ENCODE measurements at places on chromosomes 11 and 22.

- DNase-seq = peak; percentile 55
Observed at GRCh38 chr11:7688238-7688826, 15.0 kb upstream of the CYB5R2 start.

GRCh38 chr11:114787126-114787525 lies 108.8 kb downstream of the NXPE2 start:
- DNase-seq = no peak

- peak; percentile 73 for DNase-seq
Observed at GRCh38 chr11:45102810-45103621, 43.4 kb upstream of the PRDM11 start.

- DNase-seq = peak; percentile 99
Observed at GRCh38 chr11:84264066-84264465, 977.9 kb upstream of the CCDC90B start.

DNA sequence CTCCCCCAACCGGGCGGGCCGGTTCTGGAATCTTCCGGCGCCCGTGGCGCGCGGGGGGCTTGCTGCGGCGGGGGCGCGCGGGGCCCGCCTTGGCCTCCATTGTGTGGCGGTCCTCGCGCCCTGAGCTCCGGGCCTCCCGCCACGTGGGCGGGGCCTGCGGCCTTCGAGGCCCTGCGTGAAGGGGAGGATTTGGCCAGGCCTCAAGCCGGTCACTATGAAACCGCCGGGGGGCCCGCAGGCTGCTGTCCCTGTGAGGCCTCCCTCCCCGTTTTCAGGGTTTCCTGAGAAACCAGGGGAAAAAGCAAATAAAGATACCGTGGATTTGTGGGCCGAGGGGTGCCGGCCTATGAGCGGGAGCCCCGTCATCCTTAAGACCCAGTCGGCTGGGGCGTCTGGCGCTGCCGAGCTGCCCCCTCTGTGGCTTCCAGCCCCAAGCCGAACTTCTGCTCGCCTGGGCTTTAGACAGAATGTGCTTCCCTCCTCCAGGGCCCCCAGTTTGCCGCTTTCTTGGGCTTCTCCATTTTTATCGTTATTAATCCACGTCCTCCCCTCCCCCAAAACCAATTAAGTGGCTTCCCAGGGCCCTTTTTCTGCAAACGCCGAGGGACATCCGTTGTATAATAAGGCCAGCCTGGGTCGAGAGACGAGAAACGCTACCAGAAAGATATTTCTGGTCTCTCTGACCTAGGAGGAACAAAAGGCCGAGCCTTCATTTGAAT lies 602 bp downstream of the EWSR1 start:
- DNase-seq = peak; percentile 69

GRCh38 chr11:120985718-120986569 lies 38.0 kb upstream of the TBCEL start:
- no peak for DNase-seq

DNA sequence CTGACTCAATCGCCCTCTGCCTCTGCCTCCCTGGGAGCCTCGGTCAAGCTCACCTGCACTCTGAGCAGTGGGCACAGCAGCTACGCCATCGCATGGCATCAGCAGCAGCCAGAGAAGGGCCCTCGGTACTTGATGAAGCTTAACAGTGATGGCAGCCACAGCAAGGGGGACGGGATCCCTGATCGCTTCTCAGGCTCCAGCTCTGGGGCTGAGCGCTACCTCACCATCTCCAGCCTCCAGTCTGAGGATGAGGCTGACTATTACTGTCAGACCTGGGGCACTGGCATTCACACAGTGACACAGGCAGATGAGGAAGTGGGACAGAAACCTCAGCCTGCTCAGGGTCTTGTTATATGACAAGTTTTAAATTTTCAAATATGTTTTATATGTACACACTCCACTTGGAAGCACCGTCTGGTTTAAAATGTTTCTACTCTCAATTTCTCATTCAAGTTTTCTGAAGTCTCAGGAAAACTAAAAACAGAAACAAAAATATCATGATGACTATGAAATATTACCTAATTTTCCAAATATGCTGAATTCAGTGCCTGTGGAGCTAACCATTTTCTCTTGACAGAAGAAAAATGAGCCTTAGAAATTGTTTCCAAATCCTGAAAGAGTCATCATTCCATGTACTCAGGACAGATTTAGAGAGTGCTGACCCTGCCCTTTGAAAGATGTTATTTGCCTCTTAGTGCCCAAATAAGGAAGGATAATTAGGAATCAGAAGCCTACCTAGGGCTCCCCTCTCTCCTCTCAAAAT lies 48.8 kb upstream of the TOP3B start:
- no peak for DNase-seq

DNA sequence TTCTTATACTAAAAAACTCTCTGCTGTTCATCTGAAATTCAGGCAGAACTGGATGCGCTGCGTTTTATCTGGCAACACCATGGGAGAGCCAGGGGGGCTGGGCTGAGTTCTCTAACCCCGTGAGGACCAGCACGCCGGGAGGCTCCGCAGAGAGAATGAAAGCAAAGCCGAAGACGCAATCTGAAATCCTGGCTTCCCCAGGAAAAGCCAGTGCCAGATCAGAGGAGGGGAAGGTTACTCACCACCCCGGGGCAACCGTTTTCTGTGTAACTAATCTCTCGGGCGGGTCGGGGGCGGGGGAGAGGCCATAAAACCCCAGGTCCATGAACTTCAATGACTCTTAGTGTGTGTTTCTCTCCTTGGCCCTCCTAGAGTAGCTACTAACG lies 99.4 kb downstream of the SHANK2 start:
- DNase-seq = no peak

- no peak for DNase-seq
Observed at GRCh38 chr22:43296276-43296902, 46.8 kb downstream of the SCUBE1 start.

DNA sequence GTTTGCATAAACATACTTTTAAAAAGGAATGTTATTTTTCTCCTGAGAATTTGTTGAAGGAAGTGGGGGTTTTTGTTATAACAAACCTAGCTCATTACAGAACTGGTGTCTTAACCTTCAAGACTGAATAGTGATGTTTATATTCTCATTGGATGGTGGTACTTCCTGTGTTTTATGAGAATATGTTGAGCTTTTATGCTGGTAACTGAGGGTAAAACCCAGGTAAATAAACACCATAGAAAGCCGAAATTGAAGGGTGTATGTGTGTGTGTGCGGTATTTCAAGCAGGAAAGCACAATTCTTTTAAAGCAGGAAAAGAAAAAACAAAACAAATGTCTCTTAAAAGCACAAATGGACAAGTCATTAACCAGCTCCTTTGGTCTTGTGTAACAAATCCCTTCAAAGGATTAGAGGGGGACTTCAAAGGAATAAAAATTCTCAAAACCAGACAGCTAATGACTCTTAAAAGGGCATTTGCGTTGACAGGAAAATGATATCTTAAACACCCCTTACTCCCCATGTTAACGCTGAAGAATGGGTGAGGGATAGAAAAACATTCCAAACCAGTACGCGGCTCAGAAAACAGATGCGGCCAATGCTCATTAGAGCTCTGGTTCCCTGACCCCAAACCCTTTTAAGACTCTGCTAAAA lies 23.8 kb downstream of the LMO2 start:
- peak; percentile 37 for DNase-seq

DNA sequence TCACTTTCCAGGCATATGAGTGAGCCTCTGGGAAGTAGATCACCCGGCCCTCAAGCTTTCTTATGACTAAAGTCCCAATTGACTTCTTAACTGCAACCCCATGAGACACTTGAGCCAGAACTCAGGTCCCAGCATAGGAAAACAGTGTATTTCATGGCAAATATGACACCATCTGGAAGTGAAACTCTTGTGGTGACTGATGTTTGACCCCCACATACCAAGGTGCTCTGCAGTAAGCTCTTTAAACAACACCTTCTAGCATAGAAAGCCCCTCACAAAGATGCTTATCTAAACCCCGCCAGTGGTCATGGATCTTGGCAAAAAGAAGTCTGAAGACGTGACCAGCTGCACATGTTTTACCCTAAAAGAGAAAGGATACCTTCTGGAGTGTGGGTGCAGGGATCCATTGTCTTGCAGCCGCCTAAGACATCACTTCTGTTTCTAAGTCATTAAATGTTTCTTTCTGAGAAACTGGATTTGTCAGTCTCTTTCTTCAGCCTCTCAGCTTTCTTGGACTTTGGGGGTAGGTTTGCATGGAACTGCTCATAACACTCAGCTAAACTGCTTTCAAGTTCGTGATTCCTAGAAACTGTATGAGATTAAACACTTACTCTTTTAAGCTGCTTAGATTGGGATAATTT lies 7.4 kb upstream of the PELI3 start:
- no peak for DNase-seq

- DNase-seq = peak; percentile 38
Observed at GRCh38 chr11:93921695-93922468, 71.5 kb upstream of the VSTM5 start.

DNA sequence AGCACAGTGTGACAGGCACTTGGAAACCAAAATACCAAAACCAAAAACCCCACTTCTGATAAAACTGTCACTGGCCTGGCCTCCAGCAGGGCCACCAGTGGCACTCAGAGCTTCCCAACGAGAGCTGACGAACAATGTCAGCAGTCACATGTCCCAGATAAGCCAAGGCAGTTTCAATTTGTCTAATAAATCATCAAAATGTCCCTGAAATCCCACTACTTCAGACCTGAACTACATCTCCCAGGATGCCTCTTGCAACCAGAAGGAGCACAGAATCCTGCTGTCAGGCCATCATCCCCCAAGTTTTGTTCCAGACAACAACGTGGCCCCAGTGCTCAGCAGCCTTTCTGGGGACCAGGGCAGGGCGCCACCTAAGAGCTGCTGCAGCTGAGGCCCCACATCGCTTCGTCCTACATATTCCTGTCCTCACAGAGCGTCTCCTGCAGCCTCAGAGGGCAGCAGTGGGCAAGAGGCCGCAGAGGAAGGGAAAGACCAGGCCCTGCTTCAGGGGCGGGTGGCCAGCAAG lies 25.1 kb downstream of the LRFN4 start:
- DNase-seq = peak; percentile 31

- DNase-seq = no peak
Observed at GRCh38 chr22:40506762-40507161, 129.8 kb downstream of the MRTFA start.

DNA sequence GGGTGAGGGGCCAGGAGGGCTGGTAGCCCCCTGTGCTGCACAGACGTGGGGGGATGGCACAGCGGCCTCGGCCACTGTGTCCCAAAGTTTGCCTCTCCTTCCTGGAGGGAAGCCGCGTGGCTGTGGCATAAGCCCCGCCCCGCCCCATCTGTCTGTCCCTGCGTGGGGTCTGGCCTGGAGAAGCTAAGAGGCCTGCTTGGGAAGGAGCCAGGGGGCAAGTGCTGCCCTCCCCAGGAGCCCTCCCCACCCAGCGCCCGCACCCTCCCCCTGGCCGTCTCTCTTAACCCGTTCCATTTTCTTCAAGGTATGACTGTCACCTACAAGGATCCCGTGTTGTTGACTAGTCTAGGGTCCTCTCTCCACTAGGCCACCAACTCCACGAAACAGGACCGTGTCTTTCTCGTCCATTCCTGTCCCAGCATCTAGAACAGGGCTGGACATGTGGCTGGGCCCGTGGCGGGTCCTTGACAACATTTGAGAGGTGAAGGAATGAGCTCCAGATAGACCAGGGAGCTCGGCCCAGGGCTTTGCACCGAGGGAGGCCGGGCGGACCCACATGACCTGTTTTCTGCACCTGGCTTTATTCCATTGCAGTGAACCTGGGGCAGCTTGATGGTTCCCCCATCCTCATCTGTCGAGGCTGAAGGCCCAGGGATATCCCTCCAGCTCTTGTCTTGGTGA lies 428.0 kb downstream of the TBC1D22A start:
- DNase-seq = no peak

DNA sequence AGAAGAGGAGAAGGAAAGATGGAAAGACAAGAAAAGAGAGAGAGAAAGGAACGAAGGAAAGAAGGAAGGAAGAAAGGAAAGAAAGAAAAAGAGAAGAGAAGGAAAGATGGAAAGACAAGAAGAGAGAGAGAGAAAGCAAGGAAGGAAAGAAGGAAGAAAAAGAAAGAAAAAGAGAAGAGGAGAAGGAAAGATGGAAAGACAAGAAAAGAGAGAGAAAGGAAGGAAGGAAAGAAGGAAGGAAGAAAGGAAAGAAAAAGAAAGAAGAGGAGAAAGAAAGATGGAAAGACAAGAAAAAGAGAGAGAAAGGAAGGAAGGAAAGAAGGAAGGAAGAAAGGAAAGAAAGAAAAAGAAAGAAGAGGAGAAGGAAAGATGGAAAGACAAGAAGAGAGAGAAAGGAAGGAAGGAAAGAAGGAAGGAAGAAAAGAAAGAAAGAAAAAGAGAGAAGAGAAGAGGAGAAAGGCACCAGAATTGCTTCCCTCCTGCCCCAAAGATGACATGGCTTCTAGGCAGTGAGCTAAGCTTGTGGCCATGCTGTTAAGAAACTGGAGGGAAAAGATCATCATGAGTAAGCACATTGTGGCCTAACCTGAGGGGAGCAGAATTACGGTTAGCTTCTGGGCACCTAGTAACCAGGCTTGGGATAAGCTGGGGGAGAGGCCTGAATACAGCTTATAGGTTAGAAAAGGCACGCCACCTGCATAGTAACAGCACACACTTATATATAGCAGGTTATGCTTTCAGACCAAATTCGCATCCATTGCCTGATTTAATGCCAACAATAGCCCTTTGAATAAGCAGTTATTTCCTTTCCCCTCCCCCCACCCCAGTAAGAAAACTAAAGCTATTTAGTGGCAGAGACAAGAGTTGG lies 2.3 kb upstream of the ST3GAL4 start:
- no peak for DNase-seq

GRCh38 chr11:9525116-9525515 lies 48.4 kb upstream of the WEE1 start:
- no peak for DNase-seq

- no peak for DNase-seq
Observed at GRCh38 chr11:117198613-117199012, 557 bp upstream of the TAGLN start.

- DNase-seq = peak; percentile 64
Observed at GRCh38 chr11:121446752-121447156, 5.4 kb upstream of the SORL1 start.

DNA sequence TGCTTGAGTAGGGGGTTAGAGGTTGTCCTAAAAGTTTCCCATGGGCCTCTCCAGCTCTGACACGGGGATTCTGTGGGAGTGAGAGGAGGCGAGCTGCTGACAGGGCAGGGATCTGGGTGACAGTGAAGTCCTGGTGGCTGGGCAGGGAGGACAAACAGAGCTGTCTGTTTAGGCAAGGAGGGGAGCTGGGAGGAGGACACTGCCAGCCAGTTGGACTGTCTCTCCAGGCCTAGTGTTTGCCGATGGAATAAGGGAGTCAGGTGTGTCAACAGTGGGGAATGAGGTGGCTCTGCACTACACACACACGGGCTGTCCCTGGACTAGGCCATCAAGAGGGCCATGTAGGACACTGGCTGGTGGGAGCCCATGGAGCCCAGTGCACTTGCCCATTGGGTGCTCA lies 20.6 kb upstream of the SYT7 start:
- DNase-seq = no peak

DNA sequence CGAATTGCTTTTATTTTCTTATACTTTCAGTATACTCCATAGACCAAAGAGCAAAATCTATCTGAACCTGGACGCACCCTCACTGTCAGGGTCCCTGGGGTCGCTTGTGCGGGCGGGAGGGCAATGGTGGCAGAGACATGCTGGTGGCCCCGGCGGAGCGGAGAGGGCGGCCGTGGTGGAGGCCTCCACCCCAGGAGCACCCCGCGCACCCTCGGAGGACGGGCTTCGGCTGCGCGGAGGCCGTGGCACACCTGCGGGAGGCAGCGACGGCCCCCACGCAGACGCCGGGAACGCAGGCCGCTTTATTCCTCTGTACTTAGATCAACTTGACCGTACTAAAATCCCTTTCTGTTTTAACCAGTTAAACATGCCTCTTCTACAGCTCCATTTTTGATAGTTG lies 1077.4 kb downstream of the BRD1 start:
- DNase-seq = no peak
